RWPE1 (cell line): ENCODE measurements at places on chromosomes 2 and 18.

- DNase-seq: no peak
Measured at GRCh38 chr2:187842315-187842714, 288.1 kb upstream of the TFPI start.

DNA sequence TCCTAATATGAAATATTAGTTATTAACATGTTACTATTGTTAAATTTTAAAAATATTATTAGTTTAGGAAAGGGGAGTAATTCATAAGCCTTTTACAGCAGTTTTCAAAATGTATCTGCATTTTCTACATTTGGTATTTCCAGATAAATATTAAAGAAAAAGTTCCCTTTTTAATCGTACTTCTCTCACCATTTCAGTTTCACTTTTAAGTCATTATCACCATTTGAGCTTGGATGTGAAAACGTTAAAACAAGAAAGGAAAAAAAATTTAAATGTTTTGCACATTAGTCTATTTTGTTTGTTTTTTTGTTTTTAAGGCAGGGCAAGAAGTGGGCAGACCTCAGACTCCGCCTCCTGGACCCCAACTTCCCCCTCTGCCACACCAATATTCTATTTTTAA, 3.3 kb upstream of the SRSF7 start:
- no peak for DNase-seq

- DNase-seq: no peak
Measured at GRCh38 chr2:163043201-163043600, 204.6 kb upstream of the KCNH7 start.

DNA sequence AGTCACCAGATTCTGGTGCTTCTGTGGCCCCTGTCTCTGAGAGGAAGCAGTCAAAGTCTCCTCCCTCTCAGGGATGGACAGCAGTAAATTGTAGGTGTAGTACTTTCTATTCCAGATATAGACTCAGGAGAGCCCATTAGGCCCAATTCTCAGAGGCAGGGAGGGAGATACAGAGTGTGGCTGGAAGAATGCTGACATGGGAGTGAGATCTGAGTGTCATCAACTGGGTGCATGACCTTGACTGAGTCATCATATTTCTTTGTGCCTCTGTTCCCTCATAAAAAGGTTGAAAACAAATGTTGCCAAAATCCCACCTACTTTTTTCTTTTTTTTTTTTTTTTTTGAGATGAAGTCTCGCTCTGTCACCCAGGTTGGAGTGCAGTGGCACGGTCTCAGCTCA, 506.1 kb downstream of the BCL11A start:
- DNase-seq: no peak

GRCh38 chr2:28649481-28650265, 102.0 kb upstream of the PPP1CB start:
- peak; percentile 68 for DNase-seq

- peak; percentile 86 for DNase-seq
Measured at GRCh38 chr2:26284132-26284531, 39.4 kb downstream of the HADHB start.

GRCh38 chr18:12255626-12256026, 1.5 kb downstream of the CIDEA start:
- peak; percentile 57 for DNase-seq

GRCh38 chr2:223508372-223508771, 93.8 kb downstream of the SCG2 start:
- no peak for DNase-seq

DNA sequence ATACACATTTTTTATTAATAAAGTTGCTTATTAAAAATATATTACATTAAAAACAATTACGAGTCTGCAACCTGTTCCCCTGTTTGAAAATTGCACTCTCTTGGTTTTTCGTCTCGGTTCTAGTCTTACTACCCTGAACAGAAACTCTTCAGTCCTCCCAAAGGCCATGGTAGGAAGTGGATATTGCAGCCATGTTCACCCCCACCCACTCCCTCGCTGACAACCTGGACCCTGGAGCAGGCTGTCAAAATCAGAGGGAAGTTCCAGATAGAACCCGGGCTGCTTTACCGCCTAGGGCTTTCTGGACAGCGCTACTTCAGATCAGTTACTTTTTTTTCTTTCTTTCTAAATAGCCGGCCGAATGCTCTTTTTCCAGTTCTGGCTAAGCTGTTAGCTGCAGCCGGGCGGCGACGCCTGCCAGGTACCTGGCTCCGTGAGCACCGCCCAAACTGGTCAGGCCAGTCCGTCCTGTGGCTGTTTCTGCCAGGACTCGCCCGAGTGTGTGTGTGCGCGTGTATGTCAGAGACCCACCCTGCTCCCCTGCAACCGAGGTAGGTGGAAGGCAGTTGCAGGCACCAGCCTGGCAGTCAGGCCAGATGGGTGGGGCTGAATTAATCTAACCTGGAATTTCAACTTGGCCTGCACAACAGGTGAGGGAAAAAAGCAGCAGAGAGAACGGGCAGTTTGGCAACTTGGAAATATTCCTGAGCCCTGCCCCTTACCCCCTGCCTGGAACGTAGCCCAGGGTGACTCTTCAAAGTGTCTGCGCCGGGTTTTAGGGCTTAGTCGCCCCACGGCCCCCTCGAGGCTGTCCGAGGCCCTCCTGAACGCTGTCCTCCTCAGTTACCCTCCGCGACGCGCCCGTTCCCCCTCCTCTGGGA, 1.1 kb upstream of the TET3 start:
- peak; percentile 89 for DNase-seq

GRCh38 chr2:167818521-167818920, 428.9 kb downstream of the STK39 start:
- DNase-seq: no peak

DNA sequence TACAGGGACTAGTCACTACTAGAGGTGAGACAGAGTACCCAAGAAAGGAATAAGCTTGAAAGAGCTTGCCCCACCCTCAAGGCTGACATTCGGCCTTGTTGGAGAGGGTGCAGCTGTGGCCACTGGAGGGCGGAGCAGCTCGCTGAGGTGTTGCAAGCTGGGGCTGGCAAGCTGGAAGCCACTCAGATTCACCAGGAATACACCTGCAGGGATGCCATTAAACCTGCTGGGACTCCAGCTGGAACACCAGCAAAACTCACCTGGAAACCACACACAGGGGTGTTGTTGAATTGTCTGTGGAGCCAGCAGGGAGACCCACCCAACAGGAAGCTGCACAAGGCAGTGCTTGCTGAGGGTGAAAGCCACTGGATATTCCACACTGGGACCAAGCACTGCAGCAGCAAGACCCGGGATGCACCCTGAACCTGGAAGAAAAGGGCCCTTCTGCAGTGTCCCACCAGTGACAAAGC, 26.1 kb downstream of the KCTD18 start:
- DNase-seq: peak; percentile 53

- no peak for DNase-seq
Measured at GRCh38 chr2:150689590-150689989, 202.1 kb upstream of the RND3 start.

DNA sequence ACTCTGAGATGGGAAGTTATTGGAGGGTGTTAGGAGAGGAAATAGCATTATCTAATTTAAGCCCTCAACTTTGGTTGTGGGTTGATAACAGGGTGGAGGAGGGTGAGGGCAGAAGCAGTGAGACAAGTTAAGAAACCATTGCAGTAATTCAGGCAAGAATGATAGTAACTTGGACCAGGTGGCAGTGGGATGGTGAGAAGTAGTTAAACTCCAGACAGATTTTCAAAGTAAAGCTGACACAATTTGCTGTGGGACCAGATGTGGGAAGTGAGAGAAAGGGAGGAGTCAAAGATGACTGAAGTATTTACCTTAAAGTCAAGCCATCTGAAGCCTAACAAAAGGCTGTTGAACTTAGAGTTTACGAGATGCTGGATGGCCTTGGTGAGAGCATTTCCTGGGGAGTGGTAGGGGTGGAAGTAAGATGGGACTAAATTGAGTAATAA, 163.2 kb upstream of the KLF7 start:
- no peak for DNase-seq

GRCh38 chr18:23936381-23936958, 78.1 kb upstream of the TTC39C start:
- no peak for DNase-seq

GRCh38 chr2:209476367-209477208, 52.7 kb downstream of the MAP2 start:
- DNase-seq: no peak

- DNase-seq: peak; percentile 90
Measured at GRCh38 chr2:181977661-181978350, 7.8 kb upstream of the PPP1R1C start.
